Stimulated activated CD8-positive, alpha-beta memory T cell treated with anti-CD3 and anti-CD28 coated beads, Interleukin-2, amount 100 ng/mL, for 1 hour (primary cell): ENCODE measurements at places on chromosomes 2 and 18.

DNA sequence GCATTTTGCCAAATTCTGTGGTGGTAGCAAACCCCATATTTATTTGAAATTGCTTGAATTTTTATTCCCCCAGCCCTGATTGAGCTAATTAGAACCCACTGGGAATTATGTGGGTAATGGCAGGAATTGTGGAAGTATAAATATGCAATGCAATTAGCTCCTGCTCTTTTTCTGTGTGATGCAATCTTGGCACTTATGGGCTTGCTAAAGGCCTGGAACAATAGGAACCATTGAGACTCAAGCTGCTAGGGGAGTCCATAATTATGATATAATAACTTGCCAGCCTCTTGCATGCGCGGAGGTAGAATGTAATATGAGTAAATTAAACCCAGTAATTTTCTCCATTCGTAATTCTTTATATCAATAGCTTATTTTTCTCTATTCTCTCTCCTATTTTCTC is 267.6 kb upstream of the THSD7B start:
- no peak for DNase-seq

- no peak for DNase-seq
Measured at GRCh38 chr2:177721818-177722567, 329.4 kb downstream of the AGPS start.

DNA sequence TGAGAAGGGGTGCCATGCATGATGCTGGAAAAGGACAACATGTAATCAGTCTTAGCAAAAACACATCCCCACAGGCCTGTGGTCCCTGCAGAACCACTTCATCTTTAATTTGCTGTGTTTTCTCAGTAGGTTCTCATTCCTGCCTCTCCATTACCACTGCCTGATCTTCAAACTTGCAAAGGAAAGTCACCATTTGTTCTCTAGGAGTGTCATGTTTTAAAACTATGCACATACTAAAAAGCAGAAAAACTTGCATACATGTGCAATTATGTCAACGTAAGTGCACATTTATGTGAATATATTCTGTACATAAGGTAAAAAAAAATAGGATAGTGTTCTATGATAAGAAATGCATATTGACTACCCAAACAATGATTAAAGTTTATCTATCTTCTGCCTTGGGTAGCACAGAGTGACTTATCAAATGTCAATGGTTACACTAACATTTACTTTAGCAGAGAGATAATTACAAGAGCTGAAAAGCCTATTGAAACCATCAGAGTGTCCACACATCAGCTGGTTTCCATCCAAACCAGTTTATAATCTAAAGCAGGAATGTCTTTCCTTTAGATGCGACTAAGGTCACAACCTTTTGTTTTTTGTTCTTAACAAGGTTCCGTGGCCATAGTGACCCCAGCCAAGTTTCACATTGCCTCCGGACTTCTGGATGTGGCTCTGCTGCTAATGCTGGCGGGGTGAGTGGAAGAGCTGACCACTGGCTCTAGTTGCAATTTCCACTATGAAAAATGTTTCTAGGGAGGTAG is 58.7 kb upstream of the RMDN2 start:
- no peak for DNase-seq

GRCh38 chr18:40233931-40234616 is 1721.0 kb upstream of the PIK3C3 start:
- DNase-seq: no peak

GRCh38 chr2:216257089-216257488 is 115.2 kb downstream of the MARCHF4 start:
- no peak for DNase-seq

DNA sequence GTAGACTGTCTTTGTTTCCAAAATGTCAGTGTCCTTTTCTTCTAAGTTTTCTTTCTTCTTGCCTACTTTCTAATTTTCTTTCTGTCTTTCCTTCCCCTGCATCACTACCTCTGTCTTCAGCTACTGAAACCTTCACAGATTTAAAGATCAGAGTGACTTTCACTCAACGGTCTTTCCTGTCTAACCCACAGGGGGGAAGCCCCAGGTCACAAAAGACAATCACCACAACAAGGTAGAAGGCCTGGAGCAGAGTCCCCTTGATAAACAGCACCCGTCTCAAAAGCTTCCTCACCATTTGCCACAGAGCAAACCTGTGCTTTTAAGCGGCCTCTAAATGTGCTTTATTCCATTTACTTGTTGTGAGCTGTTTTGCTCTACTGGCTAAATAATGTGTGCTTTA is 665.4 kb downstream of the BCL11A start:
- peak; percentile 4 for DNase-seq

- no peak for DNase-seq
Measured at GRCh38 chr2:128261245-128262128, 57.2 kb downstream of the HS6ST1 start.

DNA sequence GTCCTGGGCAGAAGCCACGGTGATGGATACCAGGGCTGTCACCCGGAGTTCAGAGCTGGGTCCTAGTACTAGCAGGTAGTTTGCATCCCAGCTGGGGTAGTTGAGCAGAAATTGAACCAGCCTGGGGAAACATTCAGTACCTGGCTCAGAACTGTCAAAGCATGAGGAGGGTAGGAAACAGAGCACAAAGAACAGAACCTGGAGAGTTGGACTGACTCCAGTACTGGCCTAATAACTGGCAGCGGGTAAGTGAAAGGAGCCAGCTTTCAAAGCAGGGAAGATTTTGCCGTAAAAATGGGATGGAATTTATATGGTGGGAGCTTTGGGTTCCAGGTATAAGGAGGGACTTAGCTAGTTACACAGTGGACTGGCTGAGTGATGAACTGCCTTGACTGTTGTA is 23.8 kb downstream of the ATG16L1 start:
- DNase-seq: no peak

- no peak for DNase-seq
Measured at GRCh38 chr2:202373490-202373889, 2.6 kb upstream of the BMPR2 start.

- DNase-seq: no peak
Measured at GRCh38 chr2:140905083-140905781, 1225.6 kb downstream of the LRP1B start.

DNA sequence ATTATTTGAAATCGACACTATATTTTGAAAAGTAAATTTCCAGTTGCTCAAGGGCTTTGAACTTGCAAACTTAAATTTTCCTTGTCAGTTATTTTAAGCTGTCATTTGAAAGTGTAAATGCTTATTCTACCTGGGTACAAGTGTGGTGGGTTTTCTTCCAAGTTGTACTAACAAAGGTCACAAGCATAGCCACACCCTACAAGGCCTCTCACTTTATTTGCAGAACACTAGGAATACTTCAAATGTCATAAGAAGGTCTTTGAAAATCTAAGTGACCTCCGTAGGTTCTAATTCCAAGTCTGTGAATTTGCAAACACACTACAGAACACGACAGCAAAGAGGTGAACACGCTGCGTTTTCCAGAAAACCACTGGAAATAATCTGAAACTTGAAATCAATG is 9.3 kb upstream of the RMDN2 start:
- DNase-seq: no peak

GRCh38 chr2:48587560-48587959 is 30.1 kb upstream of the GTF2A1L start:
- DNase-seq: no peak

DNA sequence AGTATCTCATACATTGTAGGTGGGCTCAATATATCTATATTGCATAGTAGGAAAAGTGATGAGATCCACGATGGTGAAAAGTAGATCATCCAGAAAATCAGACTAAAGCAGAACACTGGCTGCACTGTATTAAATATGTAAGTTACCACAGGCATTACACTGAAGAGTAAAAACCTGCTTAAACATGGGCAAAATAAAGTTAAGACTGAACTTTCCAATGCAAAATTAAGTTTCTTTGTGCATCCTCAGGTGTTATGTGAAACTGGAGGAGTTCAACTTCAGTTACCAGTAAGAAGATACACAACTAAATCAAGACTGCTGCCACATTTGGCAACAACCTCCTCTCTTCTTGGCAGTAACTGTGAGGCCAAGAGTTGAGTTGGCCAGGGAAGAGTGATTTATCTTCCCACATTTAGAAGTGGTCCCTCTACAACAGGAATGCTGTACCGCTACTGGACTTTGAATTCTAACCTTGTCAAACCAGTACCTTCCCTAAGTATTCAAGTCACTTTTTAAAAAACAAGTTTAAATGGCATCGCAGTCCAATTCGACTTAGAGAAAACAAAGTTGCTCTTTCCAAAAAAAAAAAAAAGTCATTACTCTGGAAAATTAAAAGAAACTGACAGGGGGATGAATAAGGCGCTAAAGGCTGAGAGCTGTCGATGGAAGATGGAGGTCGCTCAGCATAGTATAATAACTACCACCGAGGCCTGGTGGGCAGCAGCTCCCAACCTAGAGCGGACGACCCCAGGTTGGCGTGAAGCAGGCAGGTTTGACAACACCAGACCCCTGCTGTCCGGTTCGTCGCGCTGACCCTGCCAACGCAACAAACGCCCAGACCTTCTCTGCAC is 1.1 kb downstream of the MAP4K3 start:
- DNase-seq: no peak

- no peak for DNase-seq
Measured at GRCh38 chr2:241770936-241771285, 5.7 kb upstream of the GAL3ST2 start.

GRCh38 chr2:119015845-119016244 is 73.9 kb downstream of the MARCO start:
- no peak for DNase-seq

DNA sequence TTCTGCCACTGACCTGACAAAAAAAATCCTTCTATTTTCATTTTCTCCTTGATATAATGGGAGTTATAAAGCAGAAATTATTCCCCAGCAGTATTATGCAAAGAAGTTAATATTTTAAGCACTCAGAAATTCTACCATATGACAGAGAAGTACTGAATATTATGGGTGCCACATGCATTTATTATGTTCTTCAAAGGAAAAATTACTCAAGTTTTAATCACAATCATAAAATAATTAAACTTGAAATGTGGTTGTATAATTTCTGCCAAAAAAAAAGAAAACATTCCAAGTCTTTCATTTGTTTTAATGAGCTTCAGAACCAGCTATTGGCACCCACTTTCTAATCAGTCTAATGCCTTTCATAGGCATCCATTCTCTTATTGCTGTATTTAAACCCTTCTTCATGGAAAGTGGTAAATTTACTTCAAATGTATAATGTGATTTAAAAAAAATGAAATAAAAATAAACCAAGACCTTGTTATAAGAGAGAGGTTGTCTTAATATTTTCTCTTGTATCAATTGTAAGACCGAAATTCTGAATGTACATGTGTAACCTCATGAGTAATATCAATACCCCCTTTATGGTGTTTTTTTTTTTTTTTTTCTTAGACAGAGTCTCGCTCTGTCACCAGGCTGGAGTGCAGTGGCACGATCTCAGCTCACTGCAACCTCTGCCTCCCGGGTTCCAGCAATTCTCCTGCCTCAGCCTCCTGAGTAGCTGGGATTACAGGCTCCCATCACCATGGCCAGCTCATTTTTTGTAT is 302.3 kb downstream of the IRS1 start:
- DNase-seq: no peak

- no peak for DNase-seq
Measured at GRCh38 chr2:129698593-129698992, 280.9 kb upstream of the RAB6C start.

GRCh38 chr2:13682540-13683272 is 949.8 kb upstream of the LRATD1 start:
- DNase-seq: no peak

DNA sequence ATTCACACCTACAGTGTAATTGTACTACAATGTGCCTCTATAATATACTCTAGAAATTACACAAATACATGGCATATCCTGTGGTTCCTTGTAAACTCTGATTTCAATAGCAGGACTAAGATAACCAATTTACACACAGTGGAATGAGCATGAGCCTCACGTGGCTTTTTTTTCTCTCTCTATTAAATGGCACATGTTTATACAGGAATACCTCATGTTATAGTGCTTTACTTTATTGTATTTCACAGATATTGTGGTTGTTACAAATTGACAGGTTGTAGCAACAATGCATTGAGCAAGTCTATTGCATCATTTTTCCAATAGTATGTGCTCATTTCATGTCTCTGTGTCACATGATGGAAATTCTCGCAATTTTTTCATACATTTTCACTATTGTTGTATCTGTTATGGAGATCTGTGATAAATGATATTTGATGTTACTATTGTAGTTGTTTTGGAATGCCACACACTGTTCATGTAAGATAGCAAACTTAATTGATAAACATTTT is 260.0 kb downstream of the FSIP2 start:
- DNase-seq: no peak

DNA sequence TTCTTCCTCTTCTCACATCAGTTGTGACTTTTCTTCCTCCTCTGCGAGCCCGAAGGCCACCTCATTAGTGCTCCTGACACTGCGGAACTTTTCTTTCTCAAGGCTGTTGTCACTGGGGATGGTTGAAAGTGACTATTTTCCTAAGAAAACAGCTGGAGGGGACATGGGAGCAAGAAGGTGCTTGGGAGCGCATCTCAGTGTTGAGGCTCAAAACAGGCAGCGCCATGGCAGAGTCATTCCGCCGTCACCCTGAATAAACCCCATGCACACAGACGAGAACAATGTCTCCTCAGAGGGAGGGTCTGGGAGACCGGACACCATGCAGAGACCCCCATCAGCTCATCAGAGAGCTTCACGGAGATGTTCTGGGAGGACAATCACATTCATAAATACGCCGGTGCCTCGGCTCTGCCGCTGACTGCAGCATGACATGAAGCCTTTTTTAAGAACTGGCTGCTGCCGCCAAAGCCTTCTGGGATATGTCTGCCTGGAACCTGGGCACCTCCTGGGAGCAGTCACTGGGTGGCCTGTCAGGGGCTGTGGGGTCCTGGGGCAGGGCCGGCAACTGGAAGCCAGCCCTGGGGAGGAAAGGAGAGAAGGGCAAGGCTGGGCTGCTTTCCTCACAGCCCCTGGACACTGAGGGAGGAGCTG is 19.2 kb downstream of the ATOH8 start:
- DNase-seq: no peak

- no peak for DNase-seq
Measured at GRCh38 chr2:65075605-65076344, 19.6 kb downstream of the CEP68 start.

GRCh38 chr2:181241366-181241765 is 215.8 kb upstream of the ITGA4 start:
- DNase-seq: no peak

DNA sequence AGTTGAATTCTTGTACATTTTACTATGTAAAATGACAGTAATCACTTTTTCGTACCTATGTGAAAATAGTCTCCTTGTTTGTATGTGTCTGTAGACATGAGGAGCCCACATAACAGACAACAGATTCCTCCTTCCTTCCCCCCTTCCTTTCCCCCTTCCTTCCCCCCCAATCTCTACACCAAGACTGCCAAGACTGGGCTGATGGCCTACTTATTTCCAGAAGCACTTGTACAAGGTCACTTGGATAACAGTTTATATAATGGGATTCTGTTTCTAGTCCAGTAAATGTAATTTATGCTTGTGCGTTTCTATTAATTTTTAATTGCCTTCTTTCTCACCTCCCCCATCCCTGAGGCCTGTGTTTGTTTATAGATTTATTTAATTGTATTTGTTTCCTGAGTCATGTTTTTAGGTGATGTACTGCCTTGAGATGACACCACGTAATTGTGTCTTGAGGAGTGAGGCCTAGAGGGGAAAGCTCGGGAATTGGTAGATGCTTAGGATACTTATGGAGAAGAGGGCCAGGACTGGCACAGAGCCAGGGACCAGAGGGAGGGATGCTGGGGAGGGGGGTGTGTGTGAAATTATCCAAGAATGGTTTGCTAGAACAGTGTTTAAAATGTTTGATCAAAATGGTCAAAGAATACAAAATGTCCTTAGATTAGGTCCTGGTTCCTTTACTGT is 12.3 kb downstream of the B3GNT2 start:
- no peak for DNase-seq
